Stimulated activated CD8-positive, alpha-beta memory T cell treated with anti-CD3 and anti-CD28 coated beads, Interleukin-4, amount 100 ng/mL, for 1 hour (primary cell): ENCODE measurements at places on chromosomes 1 and 21.

DNA sequence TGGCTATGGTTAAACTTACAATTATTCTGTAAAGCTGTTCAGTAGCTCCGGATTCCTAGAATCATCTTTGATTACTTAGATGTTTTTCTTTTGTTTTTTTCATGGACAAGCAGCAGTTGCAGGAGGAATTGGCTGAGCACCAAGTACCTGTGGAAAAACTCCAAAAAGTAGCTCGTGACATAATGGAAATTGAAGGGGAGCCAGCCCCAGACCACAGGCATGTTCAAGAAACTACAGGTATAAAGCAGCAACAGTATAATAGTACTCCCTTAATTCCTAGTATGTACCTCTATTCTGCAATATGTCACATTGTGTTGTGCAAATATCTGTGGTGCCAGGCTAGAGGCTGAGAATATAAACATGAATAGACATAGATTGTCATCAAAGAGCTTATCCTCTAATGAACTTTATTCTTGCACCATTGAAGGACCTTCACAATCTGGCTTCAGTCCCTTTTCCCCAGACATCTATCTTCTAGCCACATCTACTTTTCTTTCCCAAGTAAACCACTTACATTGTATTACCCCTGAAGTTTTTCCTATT lies 132.3 kb upstream of the BMP8A start:
- DNase-seq, result no peak

DNA sequence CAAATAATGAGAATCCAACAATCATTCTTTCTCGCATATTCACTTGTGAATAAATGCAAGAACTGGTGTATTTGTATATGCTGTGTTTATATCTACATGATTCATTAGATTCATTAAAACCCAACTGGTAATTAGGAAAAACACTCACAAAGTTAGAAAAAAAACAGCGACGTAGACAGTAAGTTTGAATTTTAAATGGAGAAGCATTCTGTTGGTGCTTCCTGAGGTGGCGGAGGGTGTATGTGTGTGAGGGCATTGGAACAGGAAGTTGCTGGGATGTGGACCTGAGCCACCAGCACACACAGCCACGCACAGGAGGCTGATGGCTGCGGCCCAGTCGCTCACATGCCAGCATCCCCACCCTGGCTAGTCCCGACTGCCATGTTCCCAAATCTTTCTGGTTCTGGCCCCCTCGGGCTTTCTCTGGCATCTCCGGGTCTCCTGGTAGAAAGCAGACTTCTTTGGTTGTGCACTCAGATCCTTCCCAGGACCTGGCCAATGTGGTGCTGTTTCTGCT lies 121.6 kb upstream of the IRF2BP2 start:
- no peak for DNase-seq

- DNase-seq, result no peak
Measured at GRCh38 chr1:71964188-71964587, 318.2 kb downstream of the NEGR1 start.

DNA sequence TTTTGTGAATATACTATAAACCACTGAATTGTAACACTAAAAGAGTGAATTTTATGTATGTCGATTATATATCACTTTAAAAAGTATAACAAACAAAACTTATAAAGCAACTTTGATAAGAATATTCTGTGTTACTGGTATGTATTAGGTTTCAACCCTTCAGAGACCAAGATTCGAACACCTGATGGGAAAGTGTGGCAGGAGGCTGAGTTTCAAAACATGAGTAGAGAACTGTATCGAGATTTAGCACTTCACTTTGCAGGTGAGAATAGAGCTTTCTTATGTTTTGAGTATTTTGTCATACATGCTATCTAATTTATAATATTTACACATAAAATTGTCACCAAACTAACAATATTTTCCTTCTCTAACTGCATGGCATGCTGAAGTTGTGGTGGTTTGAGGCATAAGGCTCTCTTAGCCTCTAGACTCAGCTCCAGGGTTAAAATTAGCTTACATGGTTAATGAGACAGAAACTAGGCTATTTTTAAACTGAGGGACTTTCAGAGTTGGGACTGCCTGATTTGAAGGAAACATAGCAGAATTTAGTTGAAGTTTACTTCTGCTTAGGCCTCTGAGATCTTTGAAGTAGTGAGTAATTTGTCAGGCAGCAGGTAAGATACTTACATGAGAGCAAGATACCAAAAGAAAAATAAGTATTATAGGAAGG lies 48.6 kb downstream of the CEP350 start:
- DNase-seq, result no peak

GRCh38 chr1:231421971-231422797 lies at the start of gene EGLN1:
TSS of gene EGLN1 (minus strand) at chr1:231422287. CDS start at chr1:231421888, 399 bp downstream.
- peak; percentile 68 for DNase-seq

DNA sequence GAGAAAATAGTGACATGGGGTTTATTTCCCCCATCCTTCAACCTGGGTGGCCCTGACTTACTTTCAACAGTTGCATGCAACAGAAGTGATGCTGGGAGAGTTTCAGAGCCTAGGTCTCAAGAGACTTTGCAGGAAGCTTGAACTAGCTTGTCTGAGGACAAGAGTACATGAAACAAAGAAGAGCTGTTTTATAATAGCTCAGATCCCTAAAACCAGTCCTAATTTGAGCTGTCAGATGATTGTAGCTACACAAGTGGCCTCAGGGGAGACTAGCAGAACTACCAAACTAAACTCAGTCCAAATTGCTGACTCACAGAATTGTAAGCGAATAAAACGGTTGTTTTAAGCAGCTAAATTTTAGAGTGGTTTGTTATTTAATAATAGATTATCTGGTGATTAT lies 17.1 kb downstream of the RC3H1 start:
- DNase-seq, result no peak

GRCh38 chr1:34697818-34698217 lies 57.0 kb upstream of the GJB5 start:
- DNase-seq, result no peak

DNA sequence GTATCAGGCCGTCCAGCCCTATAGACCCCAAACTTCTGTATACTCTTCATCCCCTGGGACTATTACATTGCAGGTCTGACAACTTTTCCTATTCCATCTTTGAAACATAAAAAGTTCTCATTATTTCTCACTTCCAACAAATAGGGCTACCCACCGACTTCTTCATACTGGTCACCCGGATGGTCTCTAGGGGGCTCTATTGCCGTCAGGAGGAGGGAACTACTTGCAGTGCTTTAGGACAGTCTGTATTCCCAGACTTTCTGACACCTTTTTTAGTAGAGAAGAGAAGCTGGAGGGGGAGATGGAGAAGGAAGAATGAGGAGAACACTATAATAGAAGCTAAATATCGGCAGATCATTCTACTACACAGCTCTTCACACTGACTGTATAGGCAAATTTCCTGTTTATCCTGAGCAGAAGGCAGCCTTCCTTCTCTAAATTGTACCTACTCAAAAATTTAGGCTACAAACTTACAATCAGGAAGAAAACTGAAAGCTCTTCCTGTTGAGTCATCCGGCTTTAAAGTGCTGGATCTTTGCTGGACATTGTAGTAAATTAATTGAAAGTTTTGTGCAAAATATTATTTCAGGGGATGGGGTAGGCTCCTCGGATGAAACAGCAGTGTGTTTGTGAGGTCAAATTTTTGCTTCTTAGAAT lies 54.6 kb downstream of the CDC7 start:
- DNase-seq, result no peak

GRCh38 chr1:190679454-190679853 lies 201.8 kb upstream of the BRINP3 start:
- DNase-seq, result no peak

GRCh38 chr1:184822267-184822666 lies 67.6 kb upstream of the EDEM3 start:
- DNase-seq, result no peak

GRCh38 chr1:110341146-110341871 lies 2.1 kb downstream of the RBM15 start:
- DNase-seq, result no peak

- no peak for DNase-seq
Measured at GRCh38 chr1:19534281-19534680, 48.9 kb upstream of the CAPZB start.

GRCh38 chr1:102715150-102715549 lies 393.2 kb downstream of the COL11A1 start:
- DNase-seq, result no peak

- no peak for DNase-seq
Measured at GRCh38 chr1:29310616-29311180, 74.4 kb downstream of the PTPRU start.

DNA sequence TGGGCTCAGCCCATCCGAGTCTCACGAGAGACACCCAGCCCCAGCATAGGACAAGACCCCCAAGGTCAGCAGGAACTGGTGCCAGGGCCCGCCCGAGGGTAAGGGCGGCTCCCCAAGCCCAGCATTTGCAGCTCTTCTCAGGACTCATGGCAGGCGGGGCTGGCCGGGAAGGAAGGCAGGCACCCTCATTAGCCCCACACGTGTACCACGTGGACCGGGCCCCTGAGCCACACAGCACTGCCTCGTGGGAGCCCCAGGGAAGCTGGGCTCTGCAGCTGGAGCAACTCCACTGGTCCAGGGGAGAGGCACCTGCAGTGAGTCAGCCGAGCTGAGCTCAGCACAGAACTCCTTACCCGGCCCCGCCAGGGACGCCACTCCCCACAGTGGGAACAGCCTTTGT lies 97.7 kb upstream of the IFFO2 start:
- no peak for DNase-seq

GRCh38 chr1:155051777-155052398 lies 772 bp downstream of the ADAM15 start:
- DNase-seq, result no peak

DNA sequence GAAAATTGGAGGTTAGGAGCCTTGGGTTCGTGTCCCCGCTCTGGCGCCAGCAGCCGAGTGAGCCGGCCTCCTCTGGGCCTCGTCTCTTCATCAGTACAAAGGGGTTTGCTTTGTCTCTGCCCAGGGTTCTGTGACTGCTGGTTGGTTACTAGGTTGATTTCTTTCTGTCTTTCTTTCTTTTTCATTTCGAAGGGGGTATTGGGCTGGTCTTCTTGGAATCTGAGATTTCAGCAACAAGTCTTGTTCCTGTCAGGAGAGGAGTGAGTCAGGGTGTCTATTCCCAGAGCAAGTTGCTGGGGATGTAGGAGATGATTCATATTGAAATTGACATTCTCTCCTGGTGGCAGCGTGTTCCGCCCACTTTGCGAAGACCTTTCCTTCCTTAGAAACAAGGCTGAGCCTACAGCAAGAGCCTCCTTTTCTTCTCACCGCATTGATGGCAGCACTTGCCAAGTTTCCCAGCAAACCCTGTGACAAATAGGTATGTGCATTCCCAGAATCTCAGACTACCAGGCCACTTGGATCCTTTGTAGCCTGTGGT lies 79.2 kb downstream of the MAN1C1 start:
- no peak for DNase-seq

DNA sequence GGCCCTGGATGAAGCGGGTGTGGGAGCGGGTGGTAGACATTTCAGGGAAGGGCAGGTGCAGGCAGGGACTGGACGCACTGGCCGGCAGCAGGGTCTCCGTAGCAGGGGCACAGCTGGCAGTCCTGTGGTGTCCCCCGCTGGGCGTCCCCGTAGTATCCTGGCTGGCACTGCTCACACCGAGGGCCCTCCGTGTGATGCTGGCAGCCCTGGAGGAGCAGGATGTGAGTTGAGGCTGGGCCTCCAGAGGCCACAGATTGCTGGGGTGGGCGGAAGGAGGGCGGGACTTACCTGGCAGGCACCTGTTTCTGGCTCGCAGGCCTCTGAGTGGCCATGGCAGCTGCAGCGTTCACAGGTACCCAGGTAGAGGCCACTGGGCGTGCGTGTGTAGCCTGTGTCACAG lies 62.3 kb downstream of the LDLRAD2 start:
- no peak for DNase-seq

DNA sequence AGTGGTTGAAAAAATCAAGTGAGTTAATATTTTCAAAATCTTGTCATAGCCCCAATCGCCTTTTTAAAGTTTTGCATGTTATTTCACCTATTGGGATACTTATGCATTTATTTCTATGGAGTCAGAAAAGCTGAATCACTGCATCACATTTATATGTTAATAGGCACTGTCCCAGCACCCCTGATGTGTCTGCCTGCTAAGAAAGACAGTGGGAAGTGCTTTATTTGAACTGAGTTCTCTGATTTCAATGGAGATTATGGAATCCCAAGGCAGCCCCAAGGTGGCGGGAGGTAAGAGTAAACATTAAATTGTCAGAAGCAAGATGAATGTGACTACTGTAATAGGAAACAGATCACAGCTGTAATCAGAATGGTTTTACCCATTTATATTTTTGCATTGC lies 2225.7 kb downstream of the NCAM2 start:
- no peak for DNase-seq

- DNase-seq, result no peak
Measured at GRCh38 chr1:169707912-169708604, 3.4 kb downstream of the SELL start.

DNA sequence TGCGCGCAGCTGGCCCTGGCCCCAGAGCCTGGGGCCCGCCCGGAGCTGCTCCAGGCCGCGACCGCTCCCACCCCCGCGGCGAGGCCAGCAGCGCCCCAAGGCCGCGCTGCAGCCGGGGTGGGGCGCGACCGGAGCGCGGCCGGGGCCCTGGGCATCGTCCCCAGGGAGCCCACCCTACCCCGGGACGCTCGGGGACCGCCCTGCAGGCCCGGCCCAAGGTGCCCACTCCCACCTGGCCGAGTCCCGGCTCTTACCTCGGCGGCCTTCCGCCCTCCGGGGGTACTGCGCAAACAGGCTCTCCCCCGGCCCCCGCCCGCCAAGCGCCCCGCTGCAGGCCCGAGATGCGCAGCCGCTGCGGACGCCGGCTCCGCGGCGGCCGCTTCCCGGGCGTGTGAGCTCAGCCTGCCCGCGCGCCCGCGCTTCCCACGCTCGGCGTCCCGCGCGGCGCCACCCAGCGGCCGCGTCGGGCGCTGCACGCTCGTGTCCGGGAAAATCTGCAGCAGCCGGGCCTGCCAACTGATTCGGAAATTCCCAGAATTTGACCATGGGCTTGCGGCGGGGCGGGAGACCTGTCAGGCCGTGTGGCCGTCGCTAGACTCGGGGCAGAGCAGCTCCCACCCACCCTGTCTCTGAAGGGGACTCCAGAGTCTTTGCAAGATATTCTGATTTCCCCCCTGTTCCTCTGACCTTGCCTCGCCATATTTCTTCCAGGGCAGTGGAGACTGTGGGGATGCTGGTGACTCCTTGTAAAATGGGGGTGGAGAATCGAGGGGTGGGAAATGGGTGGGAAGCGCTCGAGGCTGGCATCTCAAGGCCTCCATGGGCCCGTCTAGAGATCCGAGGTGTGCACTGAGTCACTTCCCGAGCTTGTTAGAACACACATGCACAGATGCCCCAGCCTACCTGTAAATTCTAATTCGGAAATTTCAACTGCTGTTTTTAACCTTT lies 41.9 kb downstream of the CD34 start:
- peak; percentile 39 for DNase-seq
